ENCODE measurements at places on chromosomes 2 and 18.

GRCh38 chr2:190746971-190747761 is 98.3 kb downstream of the NAB1 start:
- ATAC-seq: peak; percentile 25

DNA sequence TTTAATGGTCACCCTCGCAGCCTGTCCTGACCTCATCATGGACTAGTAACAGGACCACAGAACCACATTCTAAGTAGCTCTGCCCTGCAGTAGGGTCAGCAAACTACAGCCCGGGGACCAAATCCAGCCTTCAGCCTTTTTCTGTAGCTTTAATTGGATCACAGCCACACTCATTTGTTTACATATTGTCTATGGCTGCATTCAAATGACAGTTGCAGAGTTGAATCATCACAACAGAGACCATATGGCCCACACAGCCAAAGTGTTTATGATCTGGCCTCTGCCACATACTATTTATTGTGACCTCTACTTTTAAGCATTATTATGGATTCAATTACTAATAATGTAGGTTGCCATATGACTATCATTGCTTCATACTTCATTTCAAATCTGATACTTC is 47.7 kb downstream of the MAP3K19 start:
- ATAC-seq: no peak

- no peak for ATAC-seq
Observed at GRCh38 chr2:169159686-169160085, 90.3 kb downstream of the DHRS9 start.

DNA sequence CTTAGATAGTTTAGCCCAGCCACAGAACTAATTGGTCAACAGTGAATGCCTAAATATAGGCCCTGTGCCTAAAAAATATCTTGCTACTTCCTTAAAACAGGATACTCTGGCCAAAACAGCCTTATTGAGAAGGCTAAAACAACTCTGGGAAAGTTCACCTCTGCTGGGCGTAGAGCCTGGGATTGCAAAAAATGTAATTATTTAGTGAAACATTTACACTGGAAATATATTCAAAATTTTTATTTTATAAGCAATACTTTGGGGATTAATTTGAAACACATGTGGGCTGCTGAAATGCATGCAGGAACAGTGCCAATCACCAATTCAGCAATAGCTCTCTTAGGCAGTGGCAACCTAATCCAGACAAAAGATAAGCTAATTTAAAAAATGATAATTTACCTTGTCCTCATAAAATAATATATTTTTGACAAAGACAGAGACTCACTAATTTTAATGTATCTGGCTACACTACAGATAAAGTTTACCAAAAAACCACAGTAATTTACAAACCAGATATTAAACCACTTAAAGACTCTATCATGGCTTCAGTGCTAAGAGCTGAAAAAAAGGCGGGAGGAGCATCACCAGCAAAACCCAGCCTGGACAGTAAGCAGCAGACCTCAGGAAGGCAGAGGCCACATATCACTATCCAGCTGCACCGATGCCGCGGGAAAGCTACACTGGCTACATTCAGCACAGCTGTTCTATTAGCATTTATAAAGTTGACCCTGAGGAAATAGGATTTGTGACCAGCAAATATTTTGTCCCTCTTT is 18.5 kb downstream of the TRAK2 start:
- ATAC-seq: peak; percentile 95

DNA sequence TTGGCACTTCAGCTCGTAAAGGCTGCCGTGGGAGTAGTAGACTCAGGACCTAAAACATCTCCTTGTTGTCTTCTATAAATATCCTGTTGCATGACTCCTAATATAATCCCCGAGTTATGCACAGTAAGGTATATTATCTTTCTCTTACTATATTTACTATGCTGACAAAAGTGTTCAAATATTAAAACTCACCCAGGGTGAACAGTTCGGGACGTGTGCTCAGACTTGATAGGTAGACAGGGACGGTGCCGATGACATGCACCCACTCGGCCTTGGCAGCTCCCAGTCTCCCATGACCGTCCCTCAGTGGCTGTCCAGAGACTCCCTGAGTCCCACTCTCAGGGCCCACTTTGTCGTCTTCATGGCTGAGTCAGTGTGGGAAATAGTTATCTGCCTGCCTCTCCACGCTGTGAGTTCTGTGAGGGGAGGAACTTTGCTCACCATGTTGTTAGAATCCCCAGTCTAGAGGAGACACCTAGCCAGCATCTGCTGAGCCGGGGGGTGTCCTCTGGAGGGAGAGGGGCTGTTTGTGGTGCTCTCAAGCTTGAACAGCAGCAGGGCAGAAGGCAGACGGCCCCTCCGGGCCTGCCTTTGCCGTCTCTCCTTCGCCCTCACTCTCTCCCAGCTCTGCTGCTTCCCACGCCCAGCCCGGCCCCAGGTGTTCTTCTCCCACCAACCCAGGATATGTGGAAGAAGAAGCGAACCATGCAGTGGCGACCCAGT is 75.0 kb downstream of the DGKD start:
- ATAC-seq: peak; percentile 25

- peak; percentile 92 for ATAC-seq
Observed at GRCh38 chr2:74198461-74199274, at the start of gene MTHFD2. MTHFD2 (plus strand) TSS chr2:74198615; CDS start chr2:74198642, 27 bp downstream.

- no peak for ATAC-seq
Observed at GRCh38 chr2:42359965-42360483, 993 bp downstream of the COX7A2L start.

DNA sequence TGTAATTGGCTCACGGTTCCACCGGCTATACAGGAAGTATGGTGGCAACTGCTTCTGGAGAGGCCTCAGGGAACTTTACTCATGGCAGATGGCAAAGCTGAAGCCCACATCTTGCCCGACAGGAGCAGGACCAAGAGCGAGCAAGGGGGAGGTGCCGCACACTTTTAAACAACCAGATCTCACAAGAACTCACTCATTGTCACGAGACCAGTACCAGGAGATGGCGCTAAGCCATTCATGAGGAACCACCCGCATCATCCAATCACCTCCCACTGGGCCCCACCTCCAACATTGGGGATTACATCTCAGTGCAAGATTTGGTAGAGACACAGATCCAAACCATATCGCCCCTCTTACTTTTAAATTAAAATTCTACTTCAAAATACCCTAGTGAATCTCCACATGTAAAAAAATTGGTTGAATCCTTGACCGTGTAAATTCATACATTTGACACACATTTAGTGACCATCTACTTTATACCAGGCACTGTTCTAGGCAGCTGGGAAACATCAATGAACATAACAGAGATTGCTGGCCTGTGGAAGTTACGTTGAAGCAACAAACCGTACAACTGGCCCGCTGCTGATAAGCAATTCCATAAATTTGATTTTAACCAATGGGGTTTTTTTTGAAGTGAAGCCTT is 87.6 kb downstream of the ALPK2 start:
- peak; percentile 24 for ATAC-seq

- no peak for ATAC-seq
Observed at GRCh38 chr2:221710744-221711143, 138.6 kb upstream of the EPHA4 start.

DNA sequence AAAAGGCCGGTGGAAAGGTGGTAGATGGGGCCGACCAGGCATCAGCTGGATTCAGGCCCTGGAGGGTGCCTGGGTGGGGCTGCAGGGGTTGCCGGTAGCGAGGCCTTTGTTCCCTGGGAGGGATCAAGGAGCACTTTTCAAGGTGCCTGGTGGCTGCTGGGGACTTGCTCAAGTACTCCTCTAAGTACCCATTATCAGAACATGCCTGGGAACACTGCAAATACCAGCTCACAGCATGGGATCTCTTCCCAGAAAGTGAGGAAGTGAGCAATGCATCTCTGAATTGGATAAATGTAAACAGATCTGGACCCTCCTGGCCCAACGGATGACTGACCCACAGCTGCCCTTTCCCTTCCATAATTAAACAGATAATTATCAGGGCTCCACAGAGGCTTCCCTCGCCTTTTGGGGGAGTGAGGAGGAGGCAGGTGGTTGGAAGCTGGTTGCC is 210.5 kb downstream of the SH3RF3 start:
- no peak for ATAC-seq

GRCh38 chr18:64415218-64415617 is 266.3 kb upstream of the LINC00305 start:
- ATAC-seq: no peak

- ATAC-seq: peak; percentile 95
Observed at GRCh38 chr2:234840336-234840735, 111.5 kb upstream of the SH3BP4 start.

DNA sequence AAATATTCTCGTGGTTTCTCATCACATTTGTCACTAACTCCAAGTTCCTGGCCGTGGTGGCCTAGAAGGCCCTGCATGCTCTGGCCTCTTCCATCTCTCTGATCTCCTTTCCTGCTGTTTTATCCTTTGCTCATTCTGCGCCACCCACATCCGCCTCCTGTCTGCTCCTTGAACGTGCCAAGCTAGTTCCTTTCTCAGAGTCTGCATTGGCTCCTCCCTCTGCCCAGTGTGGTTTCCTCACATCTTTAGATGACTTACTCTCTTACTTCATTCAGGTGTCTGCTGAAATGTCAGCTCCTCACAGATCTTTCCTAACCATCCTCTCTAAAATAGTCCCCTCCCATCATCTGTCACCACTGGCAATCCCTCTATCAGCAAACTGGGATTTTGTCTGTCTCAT is 158.6 kb upstream of the RBMS1 start:
- ATAC-seq: peak; percentile 24

DNA sequence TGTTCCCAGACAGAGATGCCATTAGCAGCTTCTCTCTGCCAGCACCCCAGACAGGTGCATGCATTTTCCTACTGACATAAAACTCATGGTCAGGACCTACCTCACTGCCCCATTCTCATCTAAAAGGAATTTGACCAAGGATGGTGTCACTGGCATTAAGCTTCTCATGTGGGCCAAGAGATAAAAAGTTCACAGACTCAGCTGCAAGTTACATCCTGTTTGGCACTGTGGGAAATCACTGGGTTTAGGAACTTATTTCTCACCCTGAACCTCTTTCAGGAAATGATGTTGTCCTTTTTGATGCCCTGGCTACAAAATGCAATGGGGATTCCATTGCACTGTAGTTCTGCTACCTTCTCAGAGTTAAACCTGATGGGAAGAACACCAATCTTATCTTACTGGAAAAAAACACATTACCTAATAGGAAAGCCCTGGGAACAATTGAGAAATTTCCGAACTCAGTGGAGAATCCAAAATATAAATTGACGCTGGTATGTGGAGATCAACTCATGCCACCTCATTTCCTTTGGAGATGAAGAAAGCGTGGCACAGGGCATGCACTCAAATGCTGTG is 252.1 kb upstream of the COPS8 start:
- no peak for ATAC-seq

DNA sequence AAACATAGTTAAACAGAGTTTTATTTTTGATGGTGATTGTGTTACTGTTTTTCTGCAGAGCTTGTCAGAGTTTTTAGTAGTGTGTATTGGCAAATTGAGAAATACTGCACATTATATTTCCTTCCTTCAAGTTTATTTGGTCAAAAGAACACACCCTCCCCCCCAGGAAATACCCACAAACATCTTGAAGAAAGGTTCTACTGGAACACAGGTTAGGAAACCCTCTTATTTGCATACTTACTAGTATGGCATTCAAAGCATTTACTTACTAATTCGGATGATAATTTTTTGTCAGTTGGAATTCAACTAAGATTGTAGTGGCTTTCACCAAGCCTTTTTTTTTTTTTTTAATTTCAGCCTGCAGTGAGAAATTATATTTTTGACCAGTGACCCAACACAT is 9.1 kb downstream of the CAB39 start:
- no peak for ATAC-seq

Data from SK-N-SH treated with all-trans-retinoic acid at 6 μM for 48 hours (cell line).